Heart left ventricle (tissue), 16 donors: ENCODE measurements at places on chromosomes 3 and 15. TPM values are rescaled to one million over a fixed set of nuclear protein-coding genes. Genes with fewer than 3 reads are reported as not detected.

DNA sequence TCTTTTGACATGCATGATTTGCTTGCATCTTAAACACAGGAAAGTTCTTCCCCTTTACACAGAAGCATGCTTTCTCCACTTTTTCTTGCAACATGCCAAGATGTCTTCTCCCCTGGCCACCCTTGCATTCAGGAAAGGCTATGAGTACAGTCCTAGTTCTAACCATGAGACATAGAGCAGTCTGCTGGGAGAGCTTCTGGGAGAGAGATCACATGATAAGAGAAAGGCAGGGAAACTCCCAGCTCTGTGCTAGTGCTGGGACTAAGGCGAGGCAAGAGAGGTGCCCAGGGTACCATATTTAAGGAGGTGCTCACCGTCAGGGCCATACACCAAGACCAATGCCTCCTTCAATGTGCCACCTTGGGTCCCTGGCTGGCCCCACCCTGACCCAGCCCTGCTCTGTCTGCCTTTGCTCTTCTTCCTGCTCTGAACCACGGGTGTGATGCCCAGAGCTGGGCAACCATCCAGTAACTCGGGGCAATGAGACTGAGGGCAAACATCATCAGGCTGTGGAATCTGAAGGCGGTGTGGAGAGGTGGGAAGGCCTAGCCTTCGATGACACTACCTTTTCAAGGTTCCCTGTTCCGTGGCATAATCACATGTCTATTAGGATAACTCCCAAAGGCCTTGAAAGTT lies 77.4 kb upstream of the PRR20G start:
- DNase-seq, result no peak

DNA sequence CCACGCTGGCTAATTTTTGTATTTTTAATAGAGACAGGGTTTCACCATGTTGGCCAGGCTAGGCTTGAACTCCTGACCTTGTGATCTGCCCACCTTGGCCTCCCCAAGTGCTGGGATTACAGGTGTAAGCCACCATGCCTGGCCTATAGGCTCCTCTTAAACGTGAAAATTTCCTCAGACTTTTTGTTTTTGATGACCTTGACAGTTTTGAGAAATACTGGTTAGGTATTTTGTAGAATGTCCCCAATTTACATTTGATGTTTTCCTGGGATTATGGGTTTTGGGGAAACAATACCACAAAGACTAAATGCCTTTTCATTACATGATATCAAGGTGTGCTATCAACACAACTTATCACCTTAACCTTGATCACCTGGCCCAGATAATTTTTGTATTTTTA lies 20.7 kb downstream of the BCL2A1 start:
- DNase-seq, result no peak

DNA sequence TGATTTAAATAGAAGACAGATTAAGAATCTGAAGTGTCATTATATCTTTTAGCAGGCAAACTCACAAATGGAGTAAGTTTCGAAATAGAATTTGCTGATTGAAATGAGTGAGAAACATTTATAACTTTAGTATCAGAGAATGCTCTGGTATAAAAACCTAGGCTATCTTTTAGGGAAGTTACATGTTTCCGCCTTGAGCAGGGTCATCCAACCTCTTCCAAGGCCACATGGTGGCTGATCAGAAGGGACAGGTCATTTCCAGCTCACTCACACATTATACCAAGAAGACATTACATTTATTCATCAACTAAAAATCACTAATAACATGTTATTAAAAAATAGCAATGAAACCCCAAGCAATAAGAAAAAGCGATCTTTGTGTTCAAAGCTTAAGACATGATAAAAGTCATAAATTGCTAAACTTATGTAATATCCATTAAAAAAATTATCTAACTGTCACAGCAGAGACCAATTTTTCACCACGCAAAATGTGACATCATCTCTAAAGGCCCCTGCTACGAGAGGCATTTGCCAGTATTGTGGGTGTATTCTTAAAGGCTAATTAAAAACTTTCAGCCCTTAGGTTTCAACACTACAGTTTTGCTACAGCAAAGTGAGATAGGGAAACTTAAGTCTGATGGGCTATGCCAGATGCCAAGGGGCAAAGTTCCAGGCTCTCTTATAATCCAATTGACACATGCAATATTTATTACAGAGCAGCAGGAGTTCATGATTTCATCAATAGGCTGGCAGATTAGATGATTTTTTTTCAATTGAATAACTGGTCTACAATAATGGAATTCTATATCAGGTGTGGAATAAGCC lies 240.4 kb upstream of the TBL1XR1 start:
- no peak for DNase-seq

- DNase-seq, result no peak
Observed at GRCh38 chr3:106458952-106459351, 590.1 kb upstream of the CBLB start.

GRCh38 chr15:98860281-98861041 lies 147.1 kb downstream of the PGPEP1L start:
- no peak for DNase-seq

GRCh38 chr3:180871901-180872300 lies 40.6 kb upstream of the FXR1 start:
- DNase-seq, result no peak

DNA sequence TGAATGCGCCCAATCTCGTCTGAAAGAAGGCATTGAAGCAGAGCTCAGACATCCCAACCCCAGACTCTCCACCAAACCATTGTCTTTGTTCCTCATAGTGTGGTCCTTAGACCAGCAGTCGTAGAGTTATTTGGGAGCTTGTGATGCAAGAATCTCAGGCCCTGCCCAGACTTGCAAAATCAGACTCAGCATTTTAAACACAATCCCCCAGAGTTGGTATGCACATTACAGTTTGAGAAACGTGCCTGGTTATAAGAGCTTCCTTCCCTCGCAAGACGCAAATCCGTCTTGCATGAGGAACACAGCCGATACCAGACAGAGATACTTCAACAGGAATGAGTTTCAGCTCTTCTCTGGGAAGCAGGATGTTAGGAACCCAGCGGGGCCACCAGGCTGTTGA lies 38.9 kb upstream of the IREB2 start:
- DNase-seq, result no peak

DNA sequence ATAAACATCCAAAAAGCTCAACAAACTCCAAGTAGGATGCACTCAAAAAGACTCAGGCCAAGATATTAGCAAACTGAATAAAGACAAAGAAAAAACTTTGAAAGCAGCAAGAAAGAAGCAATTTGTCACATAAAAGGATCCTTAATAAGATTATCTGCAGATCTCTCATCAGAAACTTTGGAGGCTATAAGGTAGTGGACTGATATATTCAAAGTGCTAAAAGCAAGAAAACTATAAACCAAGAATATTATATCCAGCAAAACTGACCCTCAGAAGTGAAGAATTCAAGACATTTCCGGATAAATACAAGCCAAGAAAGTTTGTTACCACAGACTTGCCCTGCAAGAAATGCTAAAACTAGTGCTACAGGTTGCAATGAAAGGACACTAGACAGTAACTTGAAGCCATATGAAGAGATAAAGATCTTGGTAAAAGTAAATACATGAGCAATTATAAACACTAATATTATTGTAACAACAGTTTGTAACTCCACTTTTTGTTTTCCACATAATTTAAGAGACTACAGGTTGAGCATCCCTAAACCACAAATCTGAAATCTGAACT lies 23.6 kb downstream of the C3orf33 start:
- DNase-seq, result no peak

FAN1 gene
- total RNA-seq, result 13.6 TPM

ZNF502 gene
- total RNA-seq, result 1.9 TPM
